Stimulated activated CD4-positive, alpha-beta T cell treated with anti-CD3 and anti-CD28 coated beads, Interleukin-2, amount 100 ng/mL, for 4 hours (primary cell): ENCODE measurements at places on chromosomes 2 and 18.

DNA sequence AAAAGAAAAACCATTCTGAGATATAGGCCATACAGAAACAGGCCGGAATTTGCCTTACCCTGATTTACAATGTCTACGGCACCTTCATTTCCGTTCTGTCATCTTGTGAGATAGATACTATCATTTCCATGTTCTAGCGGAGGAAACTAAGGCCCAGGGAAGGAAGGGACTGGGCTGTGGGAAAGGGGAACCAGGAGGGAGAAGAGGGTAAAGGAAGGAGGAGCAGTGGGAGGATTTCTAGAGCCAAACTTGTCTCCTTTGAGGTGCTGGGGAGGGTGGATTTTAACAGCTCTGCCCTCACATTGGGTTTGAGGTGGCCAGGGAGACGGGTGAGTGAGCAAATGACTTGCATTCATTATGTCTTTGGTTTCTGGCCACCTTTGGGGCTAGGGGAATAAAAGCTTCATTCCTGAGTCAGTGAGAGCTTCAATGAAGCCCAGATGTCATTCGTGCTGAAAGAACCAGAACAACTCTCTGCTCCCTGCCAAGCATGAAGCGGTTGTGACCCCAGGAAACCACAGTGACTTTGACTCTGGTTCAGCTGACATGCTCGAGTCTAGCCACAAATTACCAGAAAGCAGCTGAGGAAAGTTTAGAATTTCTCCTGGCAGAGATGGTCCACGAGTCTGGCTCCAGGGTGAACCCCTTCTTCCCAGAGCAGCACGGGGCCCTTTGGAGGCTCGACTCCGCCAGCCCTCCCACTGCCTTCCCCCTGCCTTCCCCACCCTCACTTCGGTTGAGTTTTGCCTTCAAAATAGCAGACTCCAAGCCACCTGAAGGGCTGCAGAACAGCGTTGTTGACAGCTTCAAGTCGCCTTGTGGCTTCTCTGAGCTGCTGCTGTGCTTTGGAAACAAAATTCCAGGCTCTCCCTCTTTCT is 3.8 kb downstream of the ACTG2 start:
- no peak for DNase-seq

DNA sequence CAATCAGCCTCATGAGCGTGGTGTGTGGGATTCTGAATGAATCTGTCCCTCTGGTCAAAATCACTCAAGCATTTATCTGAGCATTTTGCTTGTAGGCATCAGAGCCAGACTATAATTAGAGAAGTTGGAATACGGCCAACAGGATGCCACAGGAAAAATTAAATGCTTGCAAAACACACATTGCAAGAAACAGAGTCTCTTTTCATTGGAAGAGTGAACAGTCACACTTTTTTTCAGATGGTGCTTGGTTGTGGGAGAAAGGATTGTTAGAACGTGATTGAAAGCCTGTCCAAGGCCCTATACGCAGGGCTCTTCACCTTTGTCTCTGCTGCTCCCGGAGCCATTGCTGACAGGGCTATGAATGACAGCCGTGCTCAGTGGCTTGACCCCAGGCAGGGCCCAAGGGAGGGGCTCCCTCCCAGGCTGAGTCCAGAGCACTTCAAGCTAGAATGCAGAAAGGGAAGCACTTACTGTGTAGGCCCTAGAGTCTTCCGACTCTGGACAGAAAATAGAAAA is 59.8 kb downstream of the SNTG2 start:
- DNase-seq, result no peak

- no peak for DNase-seq
These were observed 207.0 kb upstream of the CXCR4 start for GRCh38 chr2:136324966-136325365.

- DNase-seq, result no peak
These were observed 4.9 kb downstream of the KDM3A start for GRCh38 chr2:86446060-86446459.

- no peak for DNase-seq
These were observed 76.2 kb upstream of the ZNF532 start for GRCh38 chr18:58788470-58788869.

DNA sequence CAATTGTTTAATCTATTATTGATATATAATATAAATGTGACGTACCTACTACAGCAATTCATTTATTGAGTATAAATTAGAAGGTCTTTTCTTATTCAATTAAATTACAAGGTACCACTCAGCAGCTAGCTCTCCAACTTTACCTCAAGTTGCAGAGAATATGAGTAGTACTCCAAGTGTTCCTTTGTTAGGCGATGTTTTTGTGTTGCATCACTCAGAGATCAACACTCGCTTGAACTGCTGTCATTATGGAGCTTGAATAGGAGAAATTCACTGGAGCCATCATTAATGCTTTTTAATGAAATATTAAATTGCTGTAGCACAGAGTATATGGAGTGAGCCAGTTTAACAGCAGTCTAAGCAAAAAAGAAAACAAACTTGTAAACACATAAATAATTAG is 320.0 kb downstream of the FSIP2 start:
- DNase-seq, result no peak
